ENCODE measurements at places on chromosomes 2 and 18.

DNA sequence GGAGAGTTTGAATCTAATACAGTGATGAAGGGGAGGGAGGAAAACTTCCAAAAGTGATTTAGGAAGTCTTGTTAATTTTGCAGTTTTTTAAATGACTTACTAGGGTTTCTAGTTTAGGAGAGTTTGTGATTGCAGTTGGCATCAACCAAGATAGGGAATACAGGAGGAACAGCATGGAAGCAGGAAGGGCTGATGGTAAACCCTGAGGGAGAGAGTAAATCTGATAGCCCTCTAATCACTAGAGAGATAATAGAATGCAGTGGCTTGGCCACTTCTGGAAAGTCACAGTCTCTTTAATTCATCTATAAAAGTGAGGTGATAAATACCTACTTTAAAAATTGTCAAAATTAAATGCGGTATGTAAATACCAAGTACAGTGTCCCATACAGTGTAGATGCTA, 5.6 kb downstream of the YPEL5 start:
- no peak for DNase-seq

GRCh38 chr2:195388028-195388427, 269.0 kb upstream of the SLC39A10 start:
- no peak for DNase-seq

DNA sequence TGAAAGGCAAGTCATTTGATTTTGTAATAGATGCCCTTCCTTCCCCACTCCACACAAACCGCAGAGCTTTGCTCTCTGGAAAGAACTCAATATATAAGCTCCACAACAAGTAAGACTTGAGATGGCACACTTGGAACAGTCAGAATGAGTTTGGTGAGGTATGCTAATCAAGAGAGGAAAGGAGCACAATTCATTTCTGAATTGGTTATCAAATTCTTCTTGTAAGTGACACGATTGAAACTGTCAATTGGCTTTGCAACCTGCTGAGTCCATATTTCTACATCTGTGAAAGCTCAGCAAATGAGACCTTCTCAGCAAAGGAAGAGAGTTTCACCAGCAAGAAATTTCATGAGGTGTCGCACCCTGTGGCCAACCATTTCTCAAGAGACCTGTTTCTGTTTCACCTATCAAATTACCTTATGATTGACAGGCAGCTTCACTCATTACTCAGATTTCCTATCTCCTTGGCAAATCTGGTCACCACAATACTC, 19.1 kb downstream of the CTLA4 start:
- DNase-seq = no peak

- DNase-seq = no peak
Measured at GRCh38 chr2:194270648-194271047, 1386.4 kb upstream of the SLC39A10 start.

- DNase-seq = no peak
Measured at GRCh38 chr18:24306201-24306600, 91.4 kb downstream of the OSBPL1A start.

DNA sequence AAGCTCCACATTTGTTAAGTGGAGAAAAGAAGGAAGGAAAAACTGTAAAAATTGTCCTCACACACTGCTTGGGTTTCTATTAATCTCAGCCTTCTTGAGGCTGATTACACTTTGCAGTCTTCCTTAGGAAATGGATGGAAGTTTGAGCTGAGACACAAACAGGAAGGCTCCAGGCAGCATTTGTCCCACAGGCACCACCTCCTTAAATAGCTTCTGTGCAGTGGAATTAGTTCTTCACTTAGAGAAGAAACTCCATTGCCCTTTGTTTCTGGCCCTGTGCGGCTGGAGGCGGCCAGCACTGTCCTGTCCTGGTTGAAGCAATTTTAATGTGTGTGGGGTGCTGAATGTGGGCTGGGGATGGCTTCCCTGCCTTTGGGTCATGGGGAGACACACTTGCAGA, 44.3 kb downstream of the ARHGAP28 start:
- DNase-seq = no peak

DNA sequence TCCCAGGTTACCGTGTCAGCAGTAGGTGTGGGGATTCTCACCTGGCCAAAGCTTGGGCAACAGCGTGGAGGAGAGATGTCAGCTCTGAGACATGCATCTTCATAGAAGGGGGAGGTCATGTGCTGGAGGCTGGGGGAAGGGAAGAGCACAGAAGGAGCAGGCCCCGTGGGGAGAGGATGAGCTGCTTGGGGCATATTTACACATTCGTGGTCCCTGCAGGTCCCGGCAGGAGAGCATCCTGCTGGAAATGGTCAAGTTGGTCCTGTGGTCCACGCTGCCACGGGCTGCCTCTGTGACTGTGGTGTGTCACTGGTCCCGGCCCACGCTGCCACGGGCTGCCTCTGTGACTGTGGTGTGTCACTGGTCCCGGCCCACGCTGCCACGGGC, 195.1 kb upstream of the TWIST2 start:
- DNase-seq = no peak

DNA sequence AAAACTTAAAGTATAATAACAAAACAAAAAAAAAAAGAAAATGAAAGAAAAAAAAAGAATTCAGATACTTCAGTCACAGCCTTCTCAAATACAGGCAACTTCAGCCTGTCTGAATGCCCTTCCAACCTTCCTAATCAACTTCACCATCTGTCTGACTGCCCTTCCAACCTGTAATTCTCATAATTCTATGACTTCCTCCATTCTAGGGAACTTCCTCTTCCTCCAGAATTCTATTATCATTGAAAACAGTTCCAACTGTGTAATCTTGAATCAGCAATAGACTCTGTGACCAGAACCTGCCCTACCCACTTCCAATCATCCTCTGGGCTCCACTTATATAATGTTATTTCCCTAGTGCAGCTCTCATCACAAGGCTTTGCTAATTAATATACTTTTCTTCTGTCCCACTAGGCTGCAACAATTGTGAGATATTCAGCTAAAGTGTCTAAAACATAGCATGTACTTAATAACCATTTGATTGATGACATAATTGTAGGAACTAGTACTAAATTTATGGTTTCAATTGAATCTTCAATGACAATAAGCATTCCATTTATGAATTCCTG, 127.3 kb downstream of the UPP2 start:
- DNase-seq = no peak

DNA sequence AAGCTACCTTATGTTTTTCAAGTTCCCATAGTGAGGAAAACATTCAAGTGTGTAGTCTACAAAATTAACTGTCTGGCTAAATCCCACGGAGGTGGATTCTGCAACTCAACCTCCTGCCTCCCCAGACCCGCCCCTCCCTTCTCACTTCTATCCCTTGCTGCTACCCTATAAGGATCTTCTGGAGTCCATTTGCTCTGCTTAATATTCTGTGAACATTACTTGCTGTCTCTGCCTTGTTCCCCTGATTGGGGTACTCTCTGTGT, 163.2 kb downstream of the KCNE4 start:
- DNase-seq = no peak

DNA sequence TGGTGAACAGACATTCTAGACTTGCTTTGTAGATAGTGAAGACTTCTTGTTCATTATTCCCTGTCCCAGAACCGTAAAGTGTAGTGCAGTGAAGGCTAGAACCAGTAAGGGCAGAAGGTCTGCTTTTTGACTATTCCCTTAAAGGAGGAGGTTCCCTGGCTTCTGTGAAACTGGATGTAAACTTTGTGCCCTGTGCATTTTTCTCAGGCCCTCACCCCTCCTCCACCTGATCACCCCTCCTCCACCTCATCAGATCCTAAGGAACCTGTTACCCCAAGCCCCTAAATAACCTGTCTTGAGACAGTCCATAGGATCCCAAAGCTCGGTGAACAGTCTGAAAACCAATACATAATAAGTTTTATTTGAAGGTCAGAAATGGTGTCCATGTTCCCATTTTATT, 33.7 kb downstream of the SFT2D3 start:
- no peak for DNase-seq

- no peak for DNase-seq
Measured at GRCh38 chr2:19786408-19787058, 115.2 kb downstream of the TTC32 start.

GRCh38 chr2:218517434-218518206, 50.5 kb downstream of the USP37 start:
- DNase-seq = no peak

GRCh38 chr2:134458950-134459349, 205.1 kb downstream of the MGAT5 start:
- DNase-seq = no peak

DNA sequence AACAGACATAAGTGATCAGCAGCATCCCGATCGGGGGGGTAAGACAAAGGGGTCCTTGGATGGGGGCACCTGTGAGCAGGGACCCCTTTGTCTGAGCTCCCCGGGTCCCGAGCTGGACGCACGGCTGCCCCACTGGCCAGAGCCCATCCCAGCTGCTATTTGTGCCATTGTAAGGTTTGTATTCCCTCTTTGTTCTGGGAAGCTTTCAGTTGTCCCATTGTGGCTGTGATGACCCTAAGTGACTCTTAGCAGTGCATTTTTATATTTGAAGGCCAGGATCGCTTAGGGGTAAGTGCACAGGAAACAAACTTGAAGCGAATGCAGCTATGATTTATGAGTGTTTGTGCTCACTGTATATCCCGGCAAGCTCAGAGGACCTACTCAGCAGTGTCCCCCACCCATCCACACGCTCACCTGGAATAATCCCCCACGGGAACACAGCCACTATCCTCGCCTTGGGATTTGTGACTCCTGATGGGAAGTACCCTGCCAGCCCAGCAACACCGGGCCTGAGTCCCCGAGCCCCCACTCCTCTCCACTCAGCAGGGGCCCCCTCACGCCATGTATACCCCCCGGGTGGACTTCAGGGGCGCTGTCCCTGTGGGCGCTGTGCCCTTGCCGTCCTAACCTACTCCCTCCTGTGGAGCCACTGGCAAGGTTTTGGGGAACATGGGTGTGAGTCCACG, 80.1 kb downstream of the MBP start:
- no peak for DNase-seq

DNA sequence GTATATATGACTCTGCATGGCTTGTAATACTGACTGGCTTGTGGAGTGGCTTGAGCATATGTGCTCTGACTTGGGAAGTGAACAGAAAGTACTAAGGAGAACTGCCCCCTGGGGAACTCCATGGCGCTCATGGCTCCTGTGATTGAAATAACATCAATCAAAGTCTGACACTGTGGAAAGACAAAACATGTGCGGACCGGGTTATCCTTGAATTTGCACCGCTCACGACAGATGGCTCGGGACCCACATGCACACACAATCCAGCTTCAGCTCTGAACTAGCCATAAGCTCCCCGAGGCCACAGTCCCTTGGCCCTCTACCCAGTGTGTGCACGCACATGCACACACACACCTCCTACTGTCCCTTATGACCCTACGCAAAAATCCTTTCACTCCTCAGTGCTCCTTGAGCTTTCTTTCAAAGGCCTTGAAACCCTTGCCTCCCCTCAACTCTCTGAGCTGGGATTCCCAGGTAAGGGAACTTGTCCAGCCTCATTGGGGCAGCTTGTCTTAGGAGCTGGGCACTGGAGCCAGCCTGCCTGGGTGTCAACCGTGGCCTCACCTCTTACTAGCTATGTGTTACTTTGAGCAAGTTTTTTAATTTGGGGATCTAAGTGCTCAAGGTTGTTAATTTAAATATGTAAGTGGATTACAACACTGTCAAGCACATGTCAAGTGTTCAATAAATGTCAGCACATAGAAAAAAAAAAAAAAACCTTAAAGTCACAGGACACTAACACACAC, 43.6 kb downstream of the MRPS5 start:
- DNase-seq = no peak

GRCh38 chr2:69972822-69973221, 11.4 kb upstream of the ASPRV1 start:
- no peak for DNase-seq

DNA sequence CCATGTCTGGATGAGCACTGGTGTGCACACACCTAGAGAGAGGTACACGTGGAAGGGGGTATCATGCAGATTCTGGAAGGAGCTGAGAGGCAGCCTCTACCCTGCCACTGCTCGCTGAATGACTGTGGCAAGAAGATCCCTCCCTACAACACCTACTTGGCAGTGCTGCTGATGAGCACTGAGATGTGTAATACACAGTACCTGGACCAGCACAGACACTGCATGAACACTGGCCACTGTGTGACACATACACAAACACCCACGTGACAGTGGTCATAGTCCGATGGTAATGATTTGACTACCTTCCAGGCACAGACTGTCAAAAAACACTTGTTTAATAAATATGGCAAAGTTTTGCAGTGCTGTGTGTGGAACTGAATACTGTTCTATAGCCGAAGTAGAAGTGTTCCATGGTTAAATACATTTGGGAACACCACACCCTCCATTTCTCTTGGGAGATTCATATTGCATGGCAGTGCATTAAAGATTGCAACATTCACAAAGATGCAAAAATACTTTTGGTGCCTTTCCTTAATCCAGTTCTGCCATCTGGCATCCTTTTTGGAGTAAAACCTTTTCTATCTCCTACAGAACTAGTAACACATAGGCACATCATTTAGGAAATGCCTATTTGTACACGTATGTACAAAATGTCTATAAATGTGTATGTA, 29.6 kb downstream of the MRPS5 start:
- no peak for DNase-seq

- no peak for DNase-seq
Measured at GRCh38 chr2:135586148-135586547, 54.9 kb downstream of the R3HDM1 start.

- no peak for DNase-seq
Measured at GRCh38 chr2:487186-488079, 189.8 kb downstream of the TMEM18 start.

- DNase-seq = no peak
Measured at GRCh38 chr2:875687-876615, 74.7 kb upstream of the SNTG2 start.

DNA sequence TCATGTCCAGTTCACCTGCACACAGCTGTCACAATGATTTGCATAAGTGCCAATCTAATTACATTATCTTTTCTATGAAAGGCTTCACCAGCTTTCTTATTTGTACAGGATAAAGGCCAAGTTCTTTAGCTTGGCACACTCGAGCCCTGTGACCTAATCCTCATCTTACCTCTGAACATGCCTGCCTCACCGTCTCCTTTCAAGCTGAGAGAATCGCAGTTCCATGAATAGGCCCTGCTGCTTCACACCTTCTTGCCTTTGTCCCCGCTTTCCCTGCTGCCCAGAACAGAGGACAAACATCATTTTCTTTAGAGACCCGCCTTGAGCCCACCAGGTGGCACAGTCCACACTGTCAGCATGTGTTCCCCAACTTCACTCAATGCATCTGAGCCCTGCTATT, 1094.7 kb downstream of the BCL11A start:
- no peak for DNase-seq

- no peak for DNase-seq
Measured at GRCh38 chr2:188845692-188846091, 128.5 kb upstream of the COL3A1 start.

DNA sequence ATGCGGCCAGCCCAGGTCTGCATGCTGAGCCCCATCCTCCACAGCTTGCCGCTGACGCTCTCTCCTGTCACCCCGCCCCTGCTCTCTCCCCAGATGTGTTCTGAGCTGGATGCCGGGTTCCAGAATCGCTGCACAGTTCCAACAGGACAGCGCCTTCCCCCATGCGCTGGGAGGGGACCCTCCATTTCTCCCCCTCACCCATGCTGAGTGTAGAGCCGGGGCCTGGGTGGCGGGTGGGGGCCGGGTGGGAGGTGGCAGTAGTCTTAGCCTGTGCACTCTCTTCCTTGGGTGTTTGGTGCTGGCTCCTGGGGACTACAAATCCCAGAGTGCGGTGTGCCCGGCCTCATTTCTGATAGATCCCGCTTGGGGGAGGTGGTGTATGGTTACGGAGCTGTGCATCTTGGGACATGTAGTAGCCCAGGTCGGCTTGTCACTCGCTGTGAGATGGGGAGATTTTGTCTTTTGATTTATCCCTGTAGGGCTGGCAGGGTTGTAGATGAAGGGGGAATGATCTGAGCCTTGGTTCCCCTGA, 6.8 kb downstream of the DNAJB2 start:
- DNase-seq = no peak
